ENCODE measurements at places on chromosomes 7 and 10.

- DNase-seq = no peak
Observed at GRCh38 chr10:34137201-34137600, 677.9 kb downstream of the PARD3 start.

- no peak for DNase-seq
Observed at GRCh38 chr7:14751461-14751860, 151.1 kb downstream of the DGKB start.

DNA sequence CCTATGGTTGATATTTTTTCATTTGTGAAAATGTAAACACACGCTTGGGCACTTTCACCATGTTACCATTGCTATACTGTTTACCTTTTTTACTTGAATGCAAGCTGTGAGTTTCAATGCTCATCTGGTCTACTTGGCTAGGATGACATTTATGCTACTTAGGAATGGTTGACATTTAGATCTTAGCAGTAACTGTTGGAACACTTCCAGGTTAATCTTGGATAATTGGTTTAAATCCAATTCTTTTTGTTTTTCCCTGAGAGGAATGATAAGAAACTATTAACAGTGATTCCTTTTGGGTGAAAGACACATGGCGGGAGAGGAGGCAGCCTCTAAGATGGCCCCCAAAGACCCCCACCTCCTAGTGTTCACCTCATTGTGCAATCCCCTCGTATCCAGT, 51.4 kb upstream of the AMPH start:
- DNase-seq = no peak

GRCh38 chr7:104017001-104017400, 27.5 kb upstream of the RELN start:
- no peak for DNase-seq

- DNase-seq = peak; percentile 25
Observed at GRCh38 chr7:150992833-150993302, 2.1 kb downstream of the NOS3 start.

DNA sequence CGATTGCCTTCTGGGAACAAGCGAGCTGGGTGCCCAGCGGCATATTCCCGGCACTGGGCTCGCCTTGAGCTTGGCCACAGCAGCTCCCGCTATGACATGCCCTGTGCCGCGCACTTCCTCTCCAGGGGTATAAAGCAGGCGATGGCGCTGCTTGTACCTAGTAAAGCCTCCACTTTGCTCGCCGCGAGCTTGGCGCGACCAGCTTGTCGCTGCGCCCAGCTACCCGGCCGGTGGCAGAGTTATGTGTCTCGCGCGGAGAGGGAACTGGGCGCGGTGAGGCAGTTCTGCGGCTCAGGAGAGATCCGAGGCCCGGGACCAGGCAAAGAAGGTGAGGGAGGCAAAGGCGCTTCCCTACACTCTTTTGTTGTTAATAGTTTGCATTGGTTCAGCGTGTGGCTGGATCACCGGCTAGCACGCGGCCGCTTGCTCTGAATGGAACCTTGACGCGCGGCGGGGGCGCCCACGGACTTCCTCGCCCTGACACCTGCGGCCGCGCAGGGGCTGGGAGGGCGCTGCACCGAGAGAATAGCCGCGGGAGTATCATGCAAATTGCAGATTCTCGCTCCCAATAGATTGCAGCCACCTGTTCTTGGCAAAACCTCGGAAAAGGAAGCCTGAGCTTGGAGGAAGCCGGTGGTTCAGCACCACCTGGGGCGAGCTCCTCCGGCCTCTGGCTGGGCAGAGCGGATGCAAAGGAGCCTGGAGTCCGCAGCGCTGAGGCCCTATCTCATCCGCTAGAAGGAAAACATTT, 3.0 kb upstream of the BUB3 start:
- no peak for DNase-seq

- no peak for DNase-seq
Observed at GRCh38 chr7:27134392-27134791, 3.8 kb upstream of the HOXA4 start.

- no peak for DNase-seq
Observed at GRCh38 chr10:95341716-95342130, 50.9 kb upstream of the PDLIM1 start.

DNA sequence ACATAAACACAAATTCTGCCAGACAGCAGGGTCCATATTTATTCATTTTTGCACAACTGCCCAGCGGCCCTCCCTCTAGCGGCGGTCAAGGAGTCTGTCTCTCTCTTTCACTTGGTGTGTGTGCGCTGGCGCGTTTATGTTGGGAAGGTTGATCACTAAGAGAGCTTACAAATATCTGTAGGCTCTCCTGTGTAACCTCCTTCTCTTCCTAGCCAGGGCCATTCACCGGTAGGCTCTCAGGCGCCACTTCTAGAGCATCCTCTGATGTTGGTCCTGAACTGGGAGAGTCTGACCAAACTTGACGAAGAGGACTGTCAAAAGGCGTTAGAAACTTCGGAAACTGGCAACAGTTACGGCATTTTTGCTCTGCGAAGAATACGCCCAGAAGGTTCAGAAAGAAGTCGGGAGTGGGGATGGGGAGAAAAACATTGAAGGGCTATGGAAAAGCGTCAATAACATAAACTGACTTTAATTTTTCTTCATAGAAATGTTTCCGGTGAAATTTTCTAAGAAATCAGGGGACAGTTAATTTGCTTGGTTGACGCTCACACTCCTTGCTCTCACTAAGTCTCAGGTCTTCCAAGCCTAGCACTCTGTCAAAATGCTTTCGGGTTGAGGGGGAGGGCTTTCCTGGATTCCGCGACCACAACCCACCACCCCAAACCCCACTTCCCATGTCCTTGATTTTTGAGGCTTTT, 731.1 kb downstream of the ZWINT start:
- peak; percentile 15 for DNase-seq

- DNase-seq = no peak
Observed at GRCh38 chr10:48457949-48458661, 146.8 kb downstream of the ARHGAP22 start.

GRCh38 chr7:16881844-16882243, at the start of gene AGR3:
Gene AGR3 (minus strand): TSS chr7:16881983. CDS start chr7:16878618, 3,365 bp downstream.
- no peak for DNase-seq

- DNase-seq = no peak
Observed at GRCh38 chr10:76766682-76767081, 870.9 kb downstream of the KCNMA1 start.

- DNase-seq = no peak
Observed at GRCh38 chr10:122459561-122460273, 1.6 kb upstream of the HTRA1 start.

DNA sequence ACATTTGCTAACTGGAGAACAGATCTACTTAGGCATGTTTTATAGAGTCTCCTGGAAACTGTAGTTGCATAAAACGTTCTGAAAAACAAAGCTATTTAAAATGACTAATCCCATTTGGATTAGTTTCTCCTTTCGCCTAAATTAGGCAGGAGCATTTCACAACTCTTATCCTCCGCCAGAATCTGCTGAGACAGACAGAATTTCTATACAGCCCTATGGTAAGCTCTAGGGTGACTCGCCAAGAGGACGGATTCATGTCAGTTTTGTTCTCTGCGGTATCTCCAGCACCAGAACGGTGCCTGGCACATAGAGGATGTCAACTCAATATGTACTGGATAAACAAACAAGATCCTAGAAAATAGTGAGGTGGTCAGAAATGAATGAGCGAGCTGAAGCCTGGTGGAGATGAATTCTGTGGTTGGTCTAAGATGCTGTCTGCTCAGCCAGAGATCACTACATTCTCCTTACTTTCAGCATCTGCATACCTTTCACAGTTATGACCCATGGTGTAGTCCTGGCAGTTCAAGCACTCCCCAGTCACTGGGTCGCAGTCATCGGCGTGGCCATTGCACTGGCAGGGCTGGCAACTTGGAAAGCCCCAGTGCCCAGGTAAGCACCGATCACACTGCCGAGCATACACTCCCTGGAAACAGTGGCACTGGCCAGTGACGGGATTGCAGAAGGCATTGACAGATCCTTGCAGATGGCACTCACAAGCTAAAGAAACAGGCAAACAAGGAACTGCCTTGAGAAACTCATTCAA, 44.0 kb downstream of the LAMB1 start:
- no peak for DNase-seq

- DNase-seq = no peak
Observed at GRCh38 chr7:40848541-40849221, 713.9 kb downstream of the SUGCT start.

GRCh38 chr7:142353147-142354060, 95.5 kb upstream of the PRSS58 start:
- DNase-seq = no peak

DNA sequence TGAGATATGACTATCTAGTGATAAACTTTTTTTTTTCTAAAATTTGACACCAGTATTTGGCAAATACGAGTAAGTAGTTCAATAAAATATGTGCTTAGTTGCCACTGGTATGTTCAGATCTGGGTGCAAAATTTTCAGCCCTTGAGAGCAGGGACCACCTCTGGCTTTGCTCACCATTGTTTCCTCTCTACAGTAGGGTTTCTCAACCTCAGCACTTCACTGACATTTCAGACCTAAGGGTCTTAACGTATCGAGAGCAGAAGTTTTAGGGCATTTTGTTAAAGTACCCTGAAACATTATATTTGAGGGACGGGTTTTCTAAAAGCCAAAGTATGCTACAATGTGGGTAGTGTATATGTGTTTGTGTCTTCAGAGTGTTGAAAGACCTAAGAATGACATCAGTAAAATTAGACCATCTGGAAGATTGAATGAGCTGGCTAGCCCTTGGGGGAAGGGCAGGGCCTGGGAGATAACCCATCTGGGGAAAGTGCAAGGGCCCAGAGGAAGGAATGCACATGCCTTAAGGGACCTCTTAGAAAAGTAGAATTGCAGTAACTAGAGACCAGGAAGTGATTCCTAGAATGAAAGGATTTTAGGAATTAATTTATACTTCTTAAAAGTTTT, 11.8 kb downstream of the BZW2 start:
- no peak for DNase-seq

DNA sequence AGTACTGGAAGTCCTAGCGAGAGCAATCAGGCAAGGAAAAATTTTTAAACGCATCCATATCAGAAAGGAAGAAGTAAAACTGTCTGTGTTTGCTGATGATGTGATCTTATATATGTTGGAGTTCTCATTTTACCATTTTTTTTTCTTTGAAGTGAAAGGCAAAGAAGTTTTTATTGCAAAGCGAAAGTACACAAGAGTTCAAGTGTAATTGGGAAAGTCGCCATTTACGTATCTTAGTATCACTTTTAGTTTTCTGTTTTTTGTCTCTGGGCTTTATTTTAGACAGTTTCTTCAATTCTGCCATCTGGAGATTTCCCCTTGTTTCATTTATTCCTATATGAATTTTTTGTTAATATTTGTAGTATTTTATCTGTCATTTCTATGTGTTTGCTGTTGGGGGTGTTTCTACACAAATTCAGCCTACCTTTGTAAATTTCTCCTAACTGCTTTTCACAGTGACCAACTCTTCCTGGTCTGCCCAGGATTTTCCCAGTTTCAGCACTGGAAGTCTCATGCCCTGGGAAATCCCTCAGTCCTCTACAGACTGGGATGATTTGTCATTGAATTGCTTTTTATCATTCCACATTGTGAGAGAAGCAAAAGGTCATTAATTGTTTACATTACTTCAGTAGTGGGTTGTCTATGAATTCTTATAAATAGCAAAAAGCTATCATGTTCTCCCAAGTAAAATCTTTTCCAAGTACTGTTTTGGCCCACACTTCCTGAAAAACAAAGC, 23.2 kb downstream of the BET1 start:
- DNase-seq = no peak

DNA sequence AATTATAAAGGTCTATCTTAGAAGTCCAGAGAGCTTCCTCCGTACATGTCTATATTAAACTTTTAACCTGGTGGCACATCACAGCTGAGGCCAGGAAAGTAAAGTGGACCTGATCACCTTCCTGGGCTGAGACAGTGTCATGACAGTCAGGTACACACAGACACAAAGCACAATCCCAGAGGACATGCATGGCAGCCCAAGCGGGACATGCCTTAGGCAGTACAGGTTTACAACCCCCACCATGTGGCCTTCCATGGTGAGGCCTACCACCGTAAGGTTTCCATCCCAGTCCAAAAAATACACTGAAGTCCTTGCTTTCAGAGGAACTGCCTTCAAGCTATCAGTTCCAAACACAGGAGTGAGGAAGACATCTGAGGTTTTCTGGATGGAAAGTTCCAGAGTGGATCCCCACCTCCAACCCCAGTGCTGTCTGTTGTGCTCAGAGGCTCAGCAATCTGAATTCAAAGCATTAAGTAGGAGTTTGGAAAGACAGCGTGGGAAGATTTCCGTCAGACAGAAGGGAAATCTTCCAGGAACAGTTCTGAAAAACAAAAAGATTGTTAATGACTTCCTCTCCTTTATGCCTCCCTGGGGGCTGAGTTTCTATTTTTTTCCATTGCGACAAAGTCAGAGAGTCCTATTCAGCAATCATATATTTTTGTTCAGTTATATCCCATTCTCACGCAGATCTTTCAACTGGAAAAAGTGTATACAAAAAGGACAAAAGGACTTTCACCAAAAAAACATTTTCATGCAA, 20.1 kb downstream of the IFIT3 start:
- peak; percentile 44 for DNase-seq

- DNase-seq = peak; percentile 70
Observed at GRCh38 chr10:104350127-104350635, 3.5 kb upstream of the CFAP58 start.

- no peak for DNase-seq
Observed at GRCh38 chr7:47809387-47809786, 138.9 kb downstream of the PKD1L1 start.

- DNase-seq = no peak
Observed at GRCh38 chr10:2144584-2144983, 407.3 kb upstream of the ADARB2 start.

- DNase-seq = no peak
Observed at GRCh38 chr10:58335306-58336005, 650 bp downstream of the UBE2D1 start.

- DNase-seq = no peak
Observed at GRCh38 chr10:122689146-122689820, 10.4 kb downstream of the C10orf120 start.
